ENCODE measurements at places on chromosomes 16 and 17.

DNA sequence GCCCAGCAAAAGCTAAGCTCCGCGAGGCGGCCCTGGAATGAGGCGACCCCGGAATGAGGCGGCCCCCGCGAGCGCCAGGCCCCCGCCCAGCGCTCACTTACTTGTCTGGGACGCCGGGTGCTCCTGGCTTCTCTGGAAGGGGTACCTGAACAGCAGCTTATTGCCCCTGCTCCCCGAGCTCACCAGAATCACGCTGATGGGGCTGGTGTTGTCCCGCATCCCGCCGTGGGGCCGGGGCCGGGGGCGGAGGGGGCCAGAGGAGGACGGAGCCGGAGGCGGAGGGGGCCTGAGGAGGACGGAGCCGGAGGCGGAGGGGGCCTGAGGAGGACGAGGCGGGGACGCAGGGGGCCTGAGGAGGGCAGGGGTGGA is 440 bp downstream of the NPRL3 start:
- DNase-seq = no peak

GRCh38 chr16:5025171-5025632 is 8.5 kb downstream of the NAGPA start:
- DNase-seq = no peak

- DNase-seq = no peak
Observed at GRCh38 chr16:47139561-47140185, 4.1 kb downstream of the NETO2 start.

DNA sequence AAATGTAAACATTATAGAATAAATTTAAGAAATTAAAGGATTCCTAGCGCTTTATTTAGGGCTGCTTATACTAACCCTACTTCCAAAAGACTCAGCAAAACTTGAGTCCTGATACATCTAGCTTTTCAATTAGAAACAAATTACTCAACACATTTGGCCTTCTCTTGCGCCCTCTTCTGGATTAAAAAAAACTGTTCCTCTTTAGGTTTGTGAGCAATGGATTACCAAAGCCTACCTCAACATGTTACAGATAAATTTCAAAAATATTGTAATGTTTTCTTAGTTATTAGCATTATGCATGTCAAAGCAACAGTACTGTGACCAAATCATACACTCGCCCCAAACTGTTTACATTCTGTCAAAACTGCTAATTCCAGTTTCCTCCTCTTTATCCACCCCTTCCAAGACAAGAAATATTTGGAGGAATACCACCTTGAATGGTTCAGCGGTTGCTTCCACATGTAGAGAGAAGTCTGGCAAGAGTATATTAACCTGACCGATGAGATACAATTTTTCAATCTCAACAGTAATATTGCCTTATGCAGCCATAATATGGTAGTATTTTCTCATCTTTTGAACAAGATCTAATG is 2.7 kb downstream of the NUFIP2 start:
- no peak for DNase-seq

GRCh38 chr17:34714475-34715410 is 135.4 kb downstream of the TMEM132E start:
- no peak for DNase-seq

- DNase-seq = no peak
Observed at GRCh38 chr16:74020095-74020670, 276.4 kb upstream of the PSMD7 start.

Data from esophagus squamous epithelium (tissue), 5 donors.